ENCODE measurements at places on chromosomes 11 and 22. TPM values are rescaled to one million over a fixed set of nuclear protein-coding genes. Genes with fewer than 3 reads are reported as not detected.

Gene PTPRCAP
- total RNA-seq = 0.84 TPM

GRCh38 chr11:34207487-34208180 is 102.2 kb downstream of the NAT10 start:
- no peak for DNase-seq
- no peak overlapping the region for H3K27ac ChIP-seq
- no peaks in the 10 kb centered on the region for H3K36me3 ChIP-seq
- H3K27me3 ChIP-seq = no peaks in the 10 kb centered on the region
- peaks cover 39% of the 10 kb centered on the region for H3K4me1 ChIP-seq

Gene TSSK2
- not detected for total RNA-seq

Gene ACRV1
- total RNA-seq = 0.73 TPM

Gene PRR33
- not detected for total RNA-seq

GRCh38 chr11:17612221-17613188 is 65.4 kb downstream of the OTOG start:
- H3K36me3 ChIP-seq = no peaks in the 10 kb centered on the region
- DNase-seq = no peak
- H3K27ac ChIP-seq = no peak overlapping the region
- H3K27me3 ChIP-seq = peaks cover 31% of the 10 kb centered on the region
- H3K4me3 ChIP-seq = no peak overlapping the region

- H3K27ac ChIP-seq = peak within 1 kb of the TSS; percentile 99
- peaks cover 26% of the 10 kb centered on the region for H3K27me3 ChIP-seq
- H3K4me3 ChIP-seq = peak within 1 kb of the TSS; percentile 98
- H3K36me3 ChIP-seq = peaks cover 4% of the 10 kb centered on the region
- peaks cover 47% of the 10 kb centered on the region for H3K4me1 ChIP-seq
These were observed at the start of gene TOB2 for GRCh38 chr22:41446639-41447434. TOB2 (minus strand) TSS chr22:41446801; CDS start chr22:41437345, 9,456 bp downstream.

- no peaks in the 10 kb centered on the region for H3K36me3 ChIP-seq
- DNase-seq = no peak
- H3K4me1 ChIP-seq = peaks cover 30% of the 10 kb centered on the region
- H3K27ac ChIP-seq = no peak overlapping the region
- H3K4me3 ChIP-seq = no peak overlapping the region
These were observed 908.8 kb downstream of the OPCML start for GRCh38 chr11:132623511-132623910.

DNA sequence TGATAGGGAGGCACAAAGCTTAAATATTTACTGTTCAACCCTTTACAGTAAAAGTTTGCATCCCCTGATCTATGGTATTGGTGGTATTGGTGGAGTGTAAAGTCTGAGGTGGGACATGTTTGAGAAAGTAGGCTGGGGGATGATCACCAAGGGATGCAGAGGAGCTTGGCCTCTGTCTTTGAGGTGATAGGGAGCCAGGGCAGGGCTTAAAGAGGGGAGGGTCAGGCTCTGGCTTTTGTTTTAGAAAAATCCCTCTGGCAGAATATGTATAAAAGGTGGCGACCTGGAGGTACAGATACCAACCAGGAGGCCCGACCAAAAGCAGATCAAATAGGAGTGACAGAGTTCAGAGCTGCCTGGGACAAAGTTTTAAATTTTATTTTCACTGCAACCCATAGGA is 59.0 kb downstream of the SWAP70 start:
- H3K4me1 ChIP-seq = peaks cover 17% of the 10 kb centered on the region
- H3K27me3 ChIP-seq = no peaks in the 10 kb centered on the region
- DNase-seq = no peak

DNA sequence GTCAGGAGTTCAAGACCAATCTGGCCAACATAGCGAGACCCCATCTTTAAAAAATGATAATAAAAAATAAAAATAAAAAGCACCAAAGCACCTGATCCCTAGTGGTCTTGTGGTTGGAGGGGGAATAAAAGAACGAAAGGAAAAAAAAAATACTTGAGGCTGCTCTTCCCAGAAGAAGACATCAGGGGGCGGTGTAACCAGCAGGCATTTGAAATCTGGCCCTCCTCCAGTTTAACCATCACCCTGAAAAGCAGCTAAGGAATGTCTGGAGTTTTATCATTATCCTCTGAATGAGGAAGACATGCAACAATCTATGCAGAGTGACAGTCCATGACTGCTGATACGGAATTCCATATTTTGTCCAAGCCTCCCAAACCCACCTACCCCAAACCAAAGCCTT is 5.6 kb upstream of the KCTD17 start:
- no peak for DNase-seq
- no peaks in the 10 kb centered on the region for H3K36me3 ChIP-seq
- peak overlapping the region; percentile 62 for H3K4me3 ChIP-seq
- no peaks in the 10 kb centered on the region for H3K27me3 ChIP-seq

Gene BUD13
- total RNA-seq = 39.7 TPM

DNA sequence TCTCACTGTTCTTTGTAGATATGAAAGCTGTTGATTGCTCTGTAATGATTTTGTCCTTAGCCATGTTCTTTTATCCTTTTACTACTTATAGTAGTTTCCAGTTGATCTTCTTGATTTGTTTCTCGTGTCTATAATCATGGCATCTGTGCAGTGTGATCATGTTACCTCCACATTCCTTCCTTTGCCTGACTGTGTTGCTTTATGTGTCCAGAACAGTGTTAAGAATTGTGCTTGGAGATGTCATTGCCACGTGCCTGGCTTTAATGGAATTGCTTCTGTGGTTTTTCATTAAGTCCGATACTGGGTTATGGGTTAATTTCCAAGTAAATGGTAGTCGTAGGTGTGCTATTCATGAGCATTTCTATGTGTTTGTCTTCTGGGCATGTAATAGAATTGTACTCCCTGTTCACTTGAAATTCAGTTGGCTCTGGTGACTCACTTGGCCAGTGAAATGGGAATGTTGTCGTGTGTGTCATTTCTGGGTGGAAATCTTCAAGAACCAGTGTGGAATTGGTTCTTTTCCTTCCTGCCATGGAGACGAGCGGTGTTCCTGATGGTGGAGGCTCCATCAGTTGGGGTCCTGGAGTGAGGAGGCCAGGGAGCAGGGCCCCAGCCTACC is 6.8 kb downstream of the GTSE1 start:
- no peak for DNase-seq
- H3K27ac ChIP-seq = no peak overlapping the region
- H3K27me3 ChIP-seq = no peaks in the 10 kb centered on the region
- peaks cover 30% of the 10 kb centered on the region for H3K4me1 ChIP-seq
- H3K36me3 ChIP-seq = peaks cover 18% of the 10 kb centered on the region
- peak overlapping the region; percentile 4 for H3K4me3 ChIP-seq

GRCh38 chr11:76802151-76802550 is 19.0 kb downstream of the TSKU start:
- no peak for DNase-seq
- no peak overlapping the region for H3K27ac ChIP-seq
- peaks cover 20% of the 10 kb centered on the region for H3K4me1 ChIP-seq

- peaks cover 4% of the 10 kb centered on the region for H3K36me3 ChIP-seq
- DNase-seq = no peak
- H3K4me3 ChIP-seq = no peak overlapping the region
- no peaks in the 10 kb centered on the region for H3K4me1 ChIP-seq
- no peaks in the 10 kb centered on the region for H3K27me3 ChIP-seq
These were observed 1984.1 kb upstream of the RAG2 start for GRCh38 chr11:38582151-38582550.

DNA sequence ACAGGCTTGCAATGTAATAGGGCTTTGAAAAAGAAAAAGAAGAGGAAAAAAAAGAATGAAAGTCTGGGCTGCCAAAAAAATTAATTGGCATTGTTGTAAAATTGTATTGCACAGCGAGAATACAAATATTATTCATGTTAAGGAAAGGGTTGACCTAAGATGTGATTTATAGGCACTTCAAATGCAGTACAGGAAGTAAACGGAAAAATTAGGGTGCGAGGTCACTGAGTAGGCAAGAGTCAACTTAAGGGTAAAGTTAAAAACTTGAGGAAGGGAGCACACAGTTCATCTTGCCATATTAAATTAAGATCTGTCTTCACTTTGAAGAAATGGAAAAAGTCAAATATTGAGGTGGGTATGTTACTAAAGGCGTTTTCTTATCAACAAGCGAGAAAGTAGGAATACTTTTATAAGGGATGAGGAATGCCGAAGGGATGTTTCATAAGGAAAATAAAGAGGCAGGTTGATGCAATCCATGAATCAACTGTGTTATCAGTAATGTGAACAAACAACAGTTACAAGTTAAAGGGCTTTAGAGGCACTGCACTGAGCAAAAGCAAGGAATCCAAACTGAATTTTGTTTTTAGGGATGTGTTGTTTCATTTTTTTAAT is 123.0 kb downstream of the WT1 start:
- no peak overlapping the region for H3K4me3 ChIP-seq
- no peaks in the 10 kb centered on the region for H3K27me3 ChIP-seq
- no peak for DNase-seq
- H3K27ac ChIP-seq = no peak overlapping the region

DNA sequence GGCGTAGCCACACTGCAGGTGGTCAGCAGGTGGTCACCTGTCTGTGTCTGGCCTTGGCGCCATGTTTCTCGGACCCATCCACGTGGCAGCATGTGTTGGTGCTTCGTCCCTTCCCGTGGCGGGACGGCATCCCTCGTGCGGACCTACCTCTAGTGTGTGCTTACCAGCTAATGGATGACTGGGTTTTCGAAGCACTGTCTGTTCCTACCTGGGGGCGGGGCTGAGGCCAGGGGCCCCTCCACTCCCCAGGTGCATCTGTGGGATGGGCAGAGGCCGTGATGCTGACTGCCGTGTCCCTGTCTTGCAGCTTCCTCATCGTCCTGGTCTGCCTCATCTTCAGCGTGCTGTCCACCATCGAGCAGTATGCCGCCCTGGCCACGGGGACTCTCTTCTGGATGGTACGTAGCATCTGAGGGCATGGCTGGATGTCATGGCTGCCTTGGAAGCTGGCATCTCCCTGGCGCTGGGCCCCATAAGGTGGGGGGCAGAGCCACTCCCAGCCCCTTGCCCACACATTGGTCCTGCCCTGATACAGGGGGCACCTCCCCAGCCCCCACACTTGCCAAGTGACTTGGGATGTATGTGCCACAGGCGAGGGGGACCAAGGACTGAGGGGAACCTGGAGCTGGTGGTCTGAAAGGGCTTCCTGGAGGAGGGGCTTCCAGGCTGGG is 82.9 kb downstream of the KCNQ1 start:
- H3K27me3 ChIP-seq = no peaks in the 10 kb centered on the region
- DNase-seq = no peak
